ENCODE measurements at places on chromosomes 4 and X. TPM values are rescaled to one million over a fixed set of nuclear protein-coding genes. Genes with fewer than 3 reads are reported as not detected.

DNA sequence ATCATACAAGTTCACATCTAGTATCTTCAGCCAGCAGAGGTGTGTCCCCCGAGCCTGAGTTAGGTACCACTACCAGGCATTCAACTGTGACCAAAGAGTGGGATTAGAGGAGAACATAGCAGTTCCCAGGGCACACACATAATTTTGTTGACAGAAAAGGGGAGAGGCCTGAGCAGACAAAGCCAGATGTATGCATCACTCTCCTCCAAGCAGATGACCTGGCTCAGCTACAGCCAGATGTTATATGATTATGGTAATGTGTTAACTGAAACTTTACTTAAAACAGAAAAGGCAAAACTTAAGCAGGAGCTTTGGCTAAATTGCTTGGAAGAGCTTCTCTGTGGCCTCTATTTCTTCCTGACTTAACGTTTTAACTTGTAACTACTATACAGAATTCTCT is 88.9 kb downstream of the CC2D2A start:
- H3K27me3 ChIP-seq: no peaks in the 10 kb centered on the region
- no peak overlapping the region for H3K4me3 ChIP-seq
- no peaks in the 10 kb centered on the region for H3K4me1 ChIP-seq
- H3K36me3 ChIP-seq: no peaks in the 10 kb centered on the region

DNA sequence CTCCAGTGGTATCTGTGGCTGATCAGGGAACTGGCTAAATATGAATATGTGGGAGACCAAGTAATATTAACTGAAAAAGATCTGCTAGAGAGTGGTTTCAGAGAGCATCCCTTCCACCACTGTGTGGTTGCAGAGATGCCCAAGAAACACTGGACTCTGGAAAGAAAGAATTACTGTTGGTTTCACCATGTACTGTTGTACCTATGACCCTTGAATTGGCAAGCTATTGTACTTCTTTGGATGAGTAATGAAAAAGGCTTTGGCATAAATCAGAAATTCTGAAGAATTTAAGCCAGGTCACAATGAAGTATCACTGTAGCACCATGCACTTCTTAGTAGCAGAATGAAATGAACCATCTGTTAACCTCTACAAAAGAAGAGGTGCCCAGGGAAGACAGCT is 134.4 kb upstream of the INTU start:
- no peak overlapping the region for H3K27ac ChIP-seq
- H3K4me3 ChIP-seq: no peak overlapping the region
- H3K27me3 ChIP-seq: no peaks in the 10 kb centered on the region

DNA sequence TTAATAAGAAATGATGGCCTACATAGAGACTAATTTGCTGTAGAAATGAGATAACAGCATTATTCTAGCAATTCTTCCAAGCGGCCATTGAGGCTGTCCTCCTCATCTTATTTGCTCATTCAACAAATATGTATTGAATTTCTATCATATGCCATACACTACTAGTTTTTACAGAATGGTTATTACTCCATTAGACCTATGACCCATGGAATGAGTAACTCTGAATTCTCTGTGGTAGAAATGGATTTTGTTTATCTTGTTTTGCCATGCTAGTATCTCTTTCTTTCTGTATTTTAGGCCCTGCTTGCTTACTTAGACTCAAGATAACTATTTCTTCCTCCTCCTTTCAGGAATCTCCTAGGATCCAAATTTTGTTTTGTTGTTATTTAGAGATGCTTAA is 103.5 kb downstream of the RPA4 start:
- H3K4me3 ChIP-seq: no peak overlapping the region
- ATAC-seq: no peak
- H3K27me3 ChIP-seq: no peaks in the 10 kb centered on the region
- H3K4me1 ChIP-seq: no peaks in the 10 kb centered on the region

DNA sequence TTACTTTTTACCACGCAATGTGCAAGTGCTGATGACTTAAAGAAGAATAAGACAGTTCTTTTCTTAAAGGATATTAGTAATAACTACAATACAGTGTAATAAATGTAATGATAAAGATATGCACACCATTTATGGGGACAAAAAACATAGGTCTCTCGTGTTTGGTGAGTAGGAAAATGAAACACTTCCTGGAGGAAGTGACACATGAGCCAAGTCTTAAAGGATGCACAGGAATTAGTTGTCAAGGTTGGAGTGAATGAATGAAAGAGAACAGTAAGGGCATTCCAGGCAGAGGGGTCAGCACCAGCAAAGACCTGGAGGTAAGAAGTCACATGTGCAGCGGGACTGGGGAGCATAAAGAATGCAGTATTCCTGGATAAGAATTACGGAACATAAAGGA is 112.7 kb downstream of the SH3RF1 start:
- no peak for ATAC-seq
- no peaks in the 10 kb centered on the region for H3K4me1 ChIP-seq
- H3K36me3 ChIP-seq: no peaks in the 10 kb centered on the region
- H3K27me3 ChIP-seq: no peaks in the 10 kb centered on the region

- no peak overlapping the region for H3K27ac ChIP-seq
- H3K4me3 ChIP-seq: no peak overlapping the region
- H3K4me1 ChIP-seq: no peaks in the 10 kb centered on the region
- ATAC-seq: peak; percentile 55
These were observed 94.7 kb downstream of the SEL1L3 start for GRCh38 chr4:25767877-25768725.

DNA sequence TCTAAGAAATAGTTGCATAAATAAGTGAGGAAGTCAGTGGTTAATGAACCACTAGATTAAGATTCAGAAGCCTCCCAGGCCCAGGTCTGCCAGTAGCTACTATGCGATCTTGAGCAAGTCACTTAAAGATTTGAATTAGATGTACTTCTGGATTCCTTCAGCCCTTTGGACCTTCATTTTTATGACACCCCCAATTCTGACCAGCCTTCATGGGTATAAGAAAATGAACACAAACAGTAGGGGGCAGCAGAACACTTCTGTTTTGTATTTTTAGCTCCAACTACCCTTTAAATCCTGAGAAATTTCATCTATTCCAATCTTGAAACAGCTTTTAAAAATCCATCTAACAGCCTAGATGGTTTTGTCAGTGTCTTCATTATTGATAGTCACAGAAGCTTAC is 19.0 kb downstream of the TMEM47 start:
- no peaks in the 10 kb centered on the region for H3K27me3 ChIP-seq
- H3K27ac ChIP-seq: no peak overlapping the region
- no peak overlapping the region for H3K4me3 ChIP-seq
- no peak for ATAC-seq
- H3K36me3 ChIP-seq: no peaks in the 10 kb centered on the region

DNA sequence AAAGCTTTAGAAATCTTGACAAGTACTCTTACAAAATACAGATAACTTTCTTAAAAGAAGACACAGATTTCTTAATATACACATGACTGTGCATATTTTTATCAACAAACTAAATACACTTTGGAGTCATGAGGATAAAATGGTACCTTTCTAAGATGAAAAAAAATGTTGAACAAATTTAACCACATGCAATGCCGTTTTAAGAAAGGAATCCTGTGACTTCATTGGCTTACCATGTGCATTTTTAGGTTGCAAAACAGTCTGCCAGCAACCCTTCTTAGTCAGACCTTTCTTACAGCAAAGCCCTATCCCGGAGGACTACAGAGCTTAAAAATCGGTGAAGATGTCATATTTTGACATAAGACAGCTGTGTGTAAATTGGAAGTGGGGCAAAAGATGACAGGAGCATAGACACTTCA is 51.7 kb downstream of the GASK1B start:
- peak overlapping the region; percentile 68 for H3K27ac ChIP-seq
- no peak overlapping the region for H3K4me3 ChIP-seq
- ATAC-seq: peak; percentile 92
- H3K36me3 ChIP-seq: no peaks in the 10 kb centered on the region
- H3K4me1 ChIP-seq: peaks cover 17% of the 10 kb centered on the region

DNA sequence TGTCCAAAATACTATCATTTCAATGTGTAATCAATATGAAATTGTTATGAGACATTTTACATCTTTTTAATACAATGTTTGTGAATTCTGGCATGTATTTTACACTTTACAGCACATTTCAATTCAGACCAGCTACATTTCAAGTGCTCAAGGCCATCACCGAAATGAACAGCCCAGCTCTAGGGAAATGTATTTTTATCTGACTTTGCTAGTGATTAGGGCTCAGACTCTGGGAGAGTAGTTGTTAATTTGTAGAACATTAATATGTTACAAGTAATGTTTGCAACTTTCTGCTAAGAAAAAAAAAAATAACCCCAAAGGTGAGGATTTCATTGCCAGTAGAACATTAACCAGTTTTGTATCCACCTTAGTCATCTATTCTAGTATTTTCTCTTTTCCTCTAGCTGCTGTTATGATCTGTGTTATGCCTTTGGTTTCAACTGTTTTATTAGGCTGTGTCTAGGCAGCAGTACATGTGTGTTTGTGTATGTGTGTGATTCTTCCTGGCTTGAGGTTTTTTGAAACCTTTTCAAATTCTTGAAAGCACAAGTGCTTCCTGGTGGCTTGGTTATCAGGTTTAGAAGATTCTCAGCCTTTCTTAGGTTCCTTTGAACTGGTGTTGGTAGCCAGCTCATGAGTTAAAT is 125.9 kb downstream of the NSUN7 start:
- no peaks in the 10 kb centered on the region for H3K36me3 ChIP-seq
- no peaks in the 10 kb centered on the region for H3K4me1 ChIP-seq
- no peak for ATAC-seq
- H3K27me3 ChIP-seq: no peaks in the 10 kb centered on the region
- H3K4me3 ChIP-seq: no peak overlapping the region

GRCh38 chrX:141732031-141732430 is 33.5 kb upstream of the SPANXD start:
- no peaks in the 10 kb centered on the region for H3K27me3 ChIP-seq
- H3K4me1 ChIP-seq: no peaks in the 10 kb centered on the region

- H3K4me1 ChIP-seq: no peaks in the 10 kb centered on the region
- no peak overlapping the region for H3K27ac ChIP-seq
- no peaks in the 10 kb centered on the region for H3K27me3 ChIP-seq
- no peak for ATAC-seq
- no peaks in the 10 kb centered on the region for H3K36me3 ChIP-seq
- no peak overlapping the region for H3K4me3 ChIP-seq
These were observed 59.4 kb upstream of the SLC7A11 start for GRCh38 chr4:138301536-138301935.

DNA sequence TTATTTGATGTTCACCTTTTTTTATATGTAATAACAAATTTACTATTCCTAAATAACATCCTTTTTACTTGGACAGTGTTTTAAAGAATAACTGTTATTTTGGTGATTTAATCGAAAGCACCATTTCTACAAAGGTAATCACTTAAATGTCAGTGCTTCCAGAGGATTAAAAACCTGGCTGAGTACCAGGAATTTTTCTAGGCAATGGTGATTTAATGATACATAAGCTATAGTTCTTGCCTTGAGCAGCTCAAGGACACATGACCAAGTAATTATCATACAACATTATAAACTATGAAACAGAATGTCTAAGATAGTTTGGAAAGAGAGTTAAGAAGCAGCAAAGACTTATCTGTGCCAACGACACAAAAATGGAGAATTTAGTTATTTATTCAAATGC is 1291.9 kb upstream of the TENM3 start:
- no peaks in the 10 kb centered on the region for H3K36me3 ChIP-seq
- H3K27me3 ChIP-seq: no peaks in the 10 kb centered on the region
- no peak overlapping the region for H3K4me3 ChIP-seq
- H3K27ac ChIP-seq: no peak overlapping the region

- no peaks in the 10 kb centered on the region for H3K36me3 ChIP-seq
- H3K27me3 ChIP-seq: no peaks in the 10 kb centered on the region
- H3K4me3 ChIP-seq: no peak overlapping the region
- no peak for ATAC-seq
These were observed 69.2 kb downstream of the PTCHD1 start for GRCh38 chrX:23403849-23404248.

- ATAC-seq: no peak
- no peaks in the 10 kb centered on the region for H3K27me3 ChIP-seq
- H3K4me3 ChIP-seq: peak overlapping the region; percentile 80
- no peaks in the 10 kb centered on the region for H3K36me3 ChIP-seq
- peak overlapping the region; percentile 99 for H3K27ac ChIP-seq
These were observed 2.3 kb downstream of the FBXL5 start for GRCh38 chr4:15652841-15653240.

- no peaks in the 10 kb centered on the region for H3K36me3 ChIP-seq
- no peak for ATAC-seq
- no peaks in the 10 kb centered on the region for H3K4me1 ChIP-seq
- no peaks in the 10 kb centered on the region for H3K27me3 ChIP-seq
- no peak overlapping the region for H3K27ac ChIP-seq
These were observed 32.5 kb downstream of the FTHL17 start for GRCh38 chrX:31039327-31039711.

- ATAC-seq: no peak
- no peaks in the 10 kb centered on the region for H3K4me1 ChIP-seq
- no peaks in the 10 kb centered on the region for H3K36me3 ChIP-seq
- peaks cover 15% of the 10 kb centered on the region for H3K27me3 ChIP-seq
- no peak overlapping the region for H3K27ac ChIP-seq
These were observed 9.2 kb upstream of the SORCS2 start for GRCh38 chr4:7183161-7183560.

DNA sequence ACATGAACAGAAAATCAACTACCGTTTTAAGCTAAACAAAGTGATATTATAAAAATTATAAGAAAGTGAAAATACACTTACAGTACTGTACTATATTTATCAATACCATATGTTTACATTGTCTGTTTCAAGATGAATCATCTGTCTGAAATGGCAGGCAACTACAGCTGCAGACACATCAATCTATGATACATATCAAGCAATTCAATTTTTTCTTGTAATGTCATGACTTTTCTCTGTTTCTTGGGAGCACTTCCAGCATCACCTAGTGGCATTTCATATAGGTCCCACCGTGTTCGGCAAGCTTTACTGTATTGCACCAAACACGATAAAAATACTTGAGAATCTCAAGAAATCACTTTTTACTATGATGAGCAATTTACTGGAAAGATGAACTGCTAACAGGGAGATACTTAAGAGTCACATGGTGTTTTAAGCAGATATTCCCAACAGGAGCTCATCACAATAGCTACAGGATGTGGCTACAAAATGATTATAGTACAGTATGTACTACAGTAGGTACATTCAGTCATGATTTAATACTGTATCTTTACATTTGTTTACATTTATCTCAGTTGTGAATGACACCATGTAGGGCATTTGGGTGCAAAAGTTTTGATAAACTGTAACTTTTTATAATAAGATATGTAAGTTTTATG is 207.4 kb downstream of the ADAM29 start:
- no peaks in the 10 kb centered on the region for H3K27me3 ChIP-seq
- no peak overlapping the region for H3K27ac ChIP-seq
- ATAC-seq: no peak
- no peaks in the 10 kb centered on the region for H3K4me1 ChIP-seq
- no peaks in the 10 kb centered on the region for H3K36me3 ChIP-seq
- no peak overlapping the region for H3K4me3 ChIP-seq

DNA sequence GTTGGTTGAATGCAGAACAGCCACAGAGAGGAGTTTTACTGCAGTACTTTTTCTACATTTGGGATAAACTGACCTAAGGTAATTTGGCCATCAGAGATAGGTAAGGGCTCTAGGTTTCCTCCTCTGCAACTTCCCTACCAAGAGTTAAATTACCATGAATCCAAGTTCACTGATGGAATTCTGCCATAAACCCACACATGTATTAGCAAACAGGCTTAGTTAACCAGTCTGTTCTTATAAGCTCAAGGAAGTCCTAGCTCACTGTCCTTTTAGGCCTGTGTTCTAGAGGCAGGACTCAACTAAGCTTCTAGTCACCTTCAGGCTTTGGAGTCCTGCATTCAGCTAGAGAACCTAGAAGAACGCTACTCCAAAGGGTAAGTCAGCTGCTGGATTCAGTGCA is 4.0 kb downstream of the FAM114A1 start:
- H3K27ac ChIP-seq: peak overlapping the region; percentile 15
- H3K27me3 ChIP-seq: no peaks in the 10 kb centered on the region
- no peak overlapping the region for H3K4me3 ChIP-seq
- no peak for ATAC-seq

FAM53A gene
- 4.0 TPM for total RNA-seq

F8A2 gene
- total RNA-seq: not detected

FAM184B gene
- under 0.01 TPM for total RNA-seq

SMIM10 gene
- 18.2 TPM for total RNA-seq

SLC2A9 gene
- total RNA-seq: 3.7 TPM
